ENCODE measurements at places on chromosomes 1 and 21.

- no peak for DNase-seq
Measured at GRCh38 chr1:217425422-217425821, 205.5 kb downstream of the GPATCH2 start.

GRCh38 chr1:68213843-68214242 lies 18.5 kb downstream of the WLS start:
- no peak for DNase-seq

DNA sequence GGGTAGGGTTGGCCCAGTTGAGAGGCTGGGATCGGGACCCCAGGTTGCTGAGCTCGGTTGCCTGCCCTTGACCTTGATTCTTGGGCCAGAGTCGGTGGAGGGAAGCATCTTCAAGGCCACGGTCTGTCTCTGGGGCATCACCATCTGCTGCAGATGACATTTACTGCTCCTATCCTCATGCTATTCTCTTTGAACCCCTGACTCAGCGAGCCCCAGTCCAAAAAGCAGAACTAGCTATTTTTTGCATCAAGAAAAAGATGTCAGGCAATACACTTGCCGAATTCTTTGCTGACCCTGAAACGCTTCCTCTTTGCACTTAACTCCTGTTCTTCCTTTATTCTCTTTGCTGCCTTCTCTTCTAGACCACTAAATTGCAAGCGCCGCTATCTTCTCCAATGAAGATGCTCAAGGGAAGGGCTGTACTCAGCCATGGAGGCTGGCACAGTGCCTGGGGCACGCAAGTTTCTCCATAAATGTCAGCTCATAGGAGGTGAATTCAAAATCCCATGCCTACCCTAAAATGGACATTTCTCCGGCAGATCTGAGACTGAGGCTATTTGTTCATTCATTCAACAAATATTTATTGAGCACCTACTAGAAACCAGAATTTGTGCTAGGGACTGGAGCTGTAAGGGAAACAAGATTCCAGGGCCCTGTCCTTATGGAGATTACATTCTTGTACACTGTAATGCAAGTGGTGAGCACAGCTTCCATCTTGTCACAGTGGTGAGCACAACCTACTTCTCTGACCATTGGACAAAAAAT lies 20.5 kb upstream of the CAPZB start:
- no peak for DNase-seq

DNA sequence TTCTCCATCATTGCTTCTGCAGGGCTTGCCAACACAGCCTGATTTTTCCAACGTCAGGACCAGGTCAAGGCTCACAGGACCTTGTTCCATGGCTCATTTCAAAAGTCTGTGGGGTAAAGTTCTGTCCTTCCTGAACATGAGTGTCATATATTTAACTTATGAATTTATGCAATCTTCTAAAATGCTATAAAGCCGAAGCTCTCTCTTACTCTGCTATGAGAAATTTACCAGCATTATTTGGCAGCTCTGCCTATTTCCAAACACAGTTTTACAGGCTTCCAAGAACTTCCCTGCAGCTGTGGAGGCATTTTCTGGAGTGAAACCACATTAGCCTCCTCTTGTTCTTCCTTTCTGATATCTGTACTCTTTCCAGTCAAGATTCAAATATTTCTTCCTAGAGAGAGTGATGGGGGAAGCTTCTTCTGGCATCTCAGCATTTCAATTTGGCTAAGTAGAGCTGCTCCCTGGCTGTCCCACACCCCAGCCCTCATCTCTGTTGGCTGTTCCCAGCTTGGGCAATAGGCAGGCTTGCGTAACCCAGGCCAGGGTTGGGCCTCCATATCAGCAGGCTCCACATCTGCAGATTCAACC lies 15.6 kb upstream of the HMGCS2 start:
- DNase-seq = no peak

- DNase-seq = no peak
Measured at GRCh38 chr1:44719318-44719717, 11.7 kb downstream of the RNU5D-1 start.

DNA sequence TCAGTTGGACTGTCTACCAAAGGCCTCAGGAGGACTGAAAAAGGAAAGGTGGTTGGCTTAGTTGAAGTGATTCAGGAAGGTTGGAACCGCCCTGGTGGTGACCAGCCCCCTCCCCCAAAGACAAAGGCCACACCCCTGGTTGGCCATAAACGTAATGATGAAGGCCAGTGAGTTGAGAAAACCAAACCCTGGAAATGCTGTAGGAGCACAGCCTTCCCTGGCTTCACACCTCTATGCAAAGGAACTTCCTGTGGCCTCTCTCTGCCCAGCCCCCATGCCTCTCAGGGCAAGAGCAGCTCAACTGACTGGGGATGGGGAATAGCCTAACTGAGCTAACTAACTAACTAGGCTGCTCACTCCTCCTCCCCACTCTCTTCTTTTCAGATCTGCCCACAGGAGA lies 90.4 kb downstream of the NPHP4 start:
- no peak for DNase-seq

DNA sequence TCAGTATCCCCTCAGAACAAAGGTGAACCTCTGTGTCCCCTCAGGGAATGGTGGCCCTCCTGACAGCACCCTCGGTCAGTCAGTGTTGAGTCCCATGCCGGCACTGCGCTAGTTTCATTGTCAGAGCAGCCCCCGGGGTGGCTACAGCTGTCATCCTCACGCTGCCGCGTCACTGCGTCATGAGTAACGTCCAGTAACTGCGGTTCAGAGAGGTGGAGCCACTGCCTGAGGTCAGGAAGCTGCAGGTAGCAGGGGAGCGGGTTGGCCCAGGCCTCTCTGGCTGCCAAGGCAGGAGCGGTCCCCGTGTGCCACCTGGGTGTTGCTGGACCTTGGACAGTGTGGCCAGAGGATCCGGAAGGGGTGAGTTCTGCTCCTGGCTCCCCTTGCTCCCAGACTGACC lies 20.2 kb upstream of the WNT4 start:
- DNase-seq = no peak

DNA sequence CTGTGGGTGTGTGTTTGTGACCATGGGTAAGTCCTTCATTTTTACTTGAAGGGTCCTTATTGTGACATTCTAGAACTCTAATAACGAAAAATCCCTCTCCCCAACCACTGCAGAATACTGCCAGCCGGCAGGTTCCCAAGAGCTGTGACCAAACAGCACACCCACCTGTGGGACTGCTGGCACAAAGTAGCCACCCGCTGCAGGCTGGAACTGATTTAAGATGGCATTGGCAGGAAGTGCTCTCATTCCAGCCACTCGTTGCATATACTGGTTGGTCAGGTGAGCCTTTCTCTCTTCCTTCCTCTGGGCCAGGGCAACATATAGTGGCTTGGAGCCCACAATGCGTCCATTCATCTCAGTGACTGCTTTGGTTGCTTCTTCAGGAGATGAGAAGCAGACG lies 11.6 kb downstream of the PABPC4 start:
- no peak for DNase-seq

- no peak for DNase-seq
Measured at GRCh38 chr21:24208562-24209260, 1398.6 kb downstream of the MRPL39 start.

GRCh38 chr1:158798531-158798930 lies 17.5 kb upstream of the OR6N2 start:
- DNase-seq = no peak

DNA sequence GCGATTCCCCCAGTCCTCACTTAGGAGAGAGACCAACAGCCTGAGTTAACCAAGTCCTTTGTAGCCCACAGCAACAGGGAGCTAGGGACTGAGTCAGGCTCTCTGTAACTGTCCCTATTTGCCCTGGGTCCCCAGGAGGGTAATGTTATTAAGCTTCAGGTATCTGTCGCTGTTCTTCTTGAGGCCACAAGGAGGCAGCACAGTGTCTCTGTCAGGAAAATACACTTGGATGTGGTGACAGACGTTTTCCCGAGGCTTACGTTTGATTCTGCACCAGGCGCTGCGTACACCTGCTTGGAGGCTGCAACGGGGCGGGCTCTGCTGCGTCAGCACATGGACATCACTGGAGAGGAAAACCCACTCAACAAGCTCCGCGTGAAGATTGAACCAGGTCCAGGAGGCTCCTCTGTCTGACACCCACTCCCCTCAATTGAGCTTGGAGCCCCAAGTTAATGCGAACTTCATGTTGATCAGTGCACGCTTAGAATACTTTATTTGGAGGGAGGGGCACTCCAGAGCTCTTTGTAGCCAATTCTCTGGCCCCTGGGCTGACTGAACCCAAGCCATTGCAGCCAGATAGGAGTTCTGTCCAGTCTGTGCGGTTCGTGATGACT lies 10.7 kb upstream of the ELF3 start:
- DNase-seq = peak; percentile 61

DNA sequence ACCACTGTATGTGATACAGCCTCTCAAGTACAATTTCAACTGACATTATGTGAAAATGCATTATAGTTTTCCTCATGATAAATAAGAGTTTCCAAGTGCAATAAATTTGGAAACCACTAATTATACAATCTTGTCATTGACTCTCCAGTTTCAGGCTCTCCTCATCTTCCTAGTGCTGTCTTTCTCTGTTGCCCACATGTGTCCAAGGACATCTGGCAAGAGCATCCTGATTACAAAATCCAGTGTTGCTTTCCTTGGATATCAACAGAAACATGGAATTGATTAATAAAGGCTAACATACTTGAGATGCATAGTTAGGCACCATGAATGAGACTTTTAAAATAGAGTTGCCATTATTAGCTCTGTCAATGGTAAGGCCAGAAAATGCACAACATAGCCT lies 15.6 kb upstream of the MAP10 start:
- DNase-seq = no peak

DNA sequence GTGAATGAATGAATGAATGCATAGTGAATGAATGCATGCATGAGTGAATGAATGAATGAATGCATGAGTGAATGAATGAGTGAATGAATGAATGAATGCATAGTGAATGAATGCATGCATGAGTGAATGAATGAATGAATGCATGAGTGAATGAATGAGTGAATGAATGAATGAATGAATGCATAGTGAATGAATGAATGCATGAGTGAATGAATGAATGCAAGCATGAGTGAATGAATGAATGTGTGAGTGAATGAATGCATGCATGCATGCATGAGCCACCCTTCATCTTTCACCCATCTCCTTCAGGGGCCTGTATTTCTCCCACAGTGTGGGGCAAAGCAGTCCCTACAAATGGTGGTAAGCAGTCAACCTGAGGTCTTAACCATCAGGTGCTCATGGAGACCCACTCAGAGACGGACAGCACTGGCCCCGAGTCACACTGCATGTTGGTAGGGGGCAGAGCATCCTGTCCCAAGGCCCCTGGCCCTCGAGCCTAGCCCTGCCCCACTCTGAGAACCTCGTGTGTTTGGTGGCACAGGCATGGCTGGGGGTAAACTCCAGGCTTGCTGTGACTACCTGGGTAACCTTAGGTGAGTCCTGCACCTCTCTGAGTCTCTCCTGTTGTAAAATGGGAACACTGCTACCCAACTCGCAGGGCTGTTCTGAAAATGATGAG lies 28.0 kb upstream of the PAX7 start:
- no peak for DNase-seq

DNA sequence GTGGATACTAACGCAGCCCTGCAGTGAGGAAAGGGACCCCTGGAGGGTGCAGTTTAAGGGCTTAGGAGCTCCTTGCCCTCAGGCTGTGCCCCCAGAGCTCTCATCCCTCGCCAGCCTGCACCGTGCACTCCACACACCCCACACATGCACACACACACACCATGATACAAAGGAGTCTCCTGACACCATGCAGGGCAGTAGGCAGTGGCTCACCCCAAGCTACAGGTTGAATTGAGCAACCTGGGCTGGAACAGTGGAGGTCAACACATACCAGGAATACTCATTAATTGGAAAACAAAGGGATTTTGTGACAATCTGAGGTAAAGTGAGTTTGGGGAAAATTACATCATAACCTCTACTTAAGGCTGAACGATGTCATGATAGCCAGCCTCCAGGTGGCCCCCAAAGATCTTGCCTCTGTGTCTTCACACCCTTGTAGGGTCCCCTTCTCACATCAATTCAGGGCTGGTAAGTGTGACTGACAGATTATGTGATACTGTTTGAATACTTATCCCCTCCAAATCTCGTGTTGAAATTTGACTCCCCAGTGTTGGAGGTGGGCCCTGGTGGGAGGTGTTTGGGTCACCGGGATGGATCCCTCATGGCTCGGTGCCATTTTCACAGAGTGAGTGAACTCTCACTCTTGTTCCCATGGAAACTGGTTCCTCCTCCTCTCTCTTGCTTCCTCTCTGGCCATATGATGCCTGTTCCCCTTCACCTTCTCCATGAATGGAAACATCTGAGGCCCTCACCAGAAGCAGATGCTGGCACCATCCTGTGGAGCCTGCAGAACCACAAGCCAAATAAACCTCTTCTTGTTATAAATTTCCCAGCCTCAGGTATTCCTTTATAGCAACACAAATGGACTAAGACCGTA lies 111.0 kb upstream of the RAB4A start:
- DNase-seq = no peak

DNA sequence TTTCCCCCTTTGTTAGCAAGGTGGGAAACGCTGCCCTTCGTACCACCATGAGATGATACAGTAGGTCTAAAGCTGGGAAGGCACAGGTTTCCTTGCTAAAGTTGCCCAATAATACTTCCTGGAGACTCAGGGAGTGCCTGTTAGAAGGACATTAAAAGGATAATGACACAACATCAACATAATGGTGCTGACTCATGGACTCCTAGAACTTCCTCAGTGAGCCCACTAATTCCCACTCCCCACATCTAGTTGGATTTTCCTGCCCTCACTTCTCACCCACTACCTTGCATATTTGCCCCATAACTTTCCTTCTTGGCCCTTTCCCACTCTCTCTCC lies 17.5 kb downstream of the CFAP45 start:
- DNase-seq = no peak

DNA sequence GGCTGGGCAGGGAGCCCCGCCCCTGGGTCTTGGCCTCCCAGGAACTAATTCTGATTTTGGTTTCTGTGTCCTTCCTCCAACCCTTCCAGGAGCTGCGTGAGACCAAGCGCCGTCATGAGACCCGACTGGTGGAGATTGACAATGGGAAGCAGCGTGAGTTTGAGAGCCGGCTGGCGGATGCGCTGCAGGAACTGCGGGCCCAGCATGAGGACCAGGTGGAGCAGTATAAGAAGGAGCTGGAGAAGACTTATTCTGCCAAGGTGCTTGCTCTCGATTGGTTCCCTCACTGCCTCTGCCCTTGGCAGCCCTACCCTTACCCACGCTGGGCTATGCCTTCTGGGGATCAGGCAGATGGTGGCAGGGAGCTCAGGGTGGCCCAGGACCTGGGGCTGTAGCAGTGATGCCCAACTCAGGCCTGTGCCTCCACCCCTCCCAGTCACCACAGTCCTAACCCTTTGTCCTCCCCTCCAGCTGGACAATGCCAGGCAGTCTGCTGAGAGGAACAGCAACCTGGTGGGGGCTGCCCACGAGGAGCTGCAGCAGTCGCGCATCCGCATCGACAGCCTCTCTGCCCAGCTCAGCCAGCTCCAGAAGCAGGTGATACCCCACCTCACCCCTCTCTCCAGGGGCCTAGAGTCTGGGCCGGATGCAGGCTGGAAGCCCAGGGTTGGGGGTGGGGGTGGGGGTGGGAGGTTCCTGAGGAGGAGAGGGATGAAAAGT lies 18.5 kb upstream of the SEMA4A start:
- DNase-seq = no peak
